Activated CD8-positive, alpha-beta memory T cell treated with anti-CD3 and anti-CD28 coated beads, Interleukin-2, amount 50 U/mL, for 4 hours (primary cell): ENCODE measurements at places on chromosomes 7 and 10.

DNA sequence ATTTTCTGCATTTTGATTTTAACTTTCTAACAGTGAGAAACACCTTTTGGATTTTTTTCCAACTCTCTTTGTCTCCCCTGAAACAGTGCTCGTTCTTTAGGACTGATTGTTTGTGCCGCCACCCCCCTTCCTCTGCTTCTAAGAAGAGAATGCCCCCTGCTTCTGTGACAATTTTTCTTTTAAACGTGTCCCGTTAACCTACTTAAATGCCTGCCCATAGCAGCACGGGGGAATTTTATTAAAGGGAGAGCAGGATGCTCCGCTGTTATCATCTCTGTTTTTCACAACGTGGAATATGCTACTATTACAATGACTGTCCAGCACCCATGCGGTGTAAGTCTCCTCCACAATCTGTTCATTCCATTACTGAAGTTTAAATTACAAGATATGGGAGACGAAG, 67.8 kb downstream of the SVIL start:
- no peak for DNase-seq

- DNase-seq, result no peak
Observed at GRCh38 chr10:30432622-30433305, 1.2 kb upstream of the MAP3K8 start.

- no peak for DNase-seq
Observed at GRCh38 chr10:77698267-77698931, 60.8 kb upstream of the KCNMA1 start.

DNA sequence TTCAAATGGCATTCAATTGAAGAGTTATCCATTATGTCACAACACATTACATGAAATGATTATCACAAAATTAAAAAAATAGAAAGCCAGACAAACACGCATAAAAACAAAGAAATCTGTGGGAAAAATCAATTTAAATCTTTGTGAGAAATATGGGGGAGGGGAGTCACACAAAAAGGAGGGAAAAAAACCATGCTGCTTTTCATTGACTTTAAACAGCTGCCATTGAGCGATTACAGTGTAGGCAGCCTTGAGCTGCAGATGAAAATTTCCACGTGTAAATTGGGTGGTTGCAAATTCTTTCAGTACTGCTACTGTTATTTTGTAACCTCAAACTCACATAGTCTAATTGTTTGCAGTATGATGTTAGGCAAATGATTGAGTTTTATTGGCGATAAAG, 889.9 kb upstream of the PHF14 start:
- DNase-seq, result no peak

- DNase-seq, result no peak
Observed at GRCh38 chr7:23018750-23019149, 4.8 kb upstream of the HYCC1 start.

DNA sequence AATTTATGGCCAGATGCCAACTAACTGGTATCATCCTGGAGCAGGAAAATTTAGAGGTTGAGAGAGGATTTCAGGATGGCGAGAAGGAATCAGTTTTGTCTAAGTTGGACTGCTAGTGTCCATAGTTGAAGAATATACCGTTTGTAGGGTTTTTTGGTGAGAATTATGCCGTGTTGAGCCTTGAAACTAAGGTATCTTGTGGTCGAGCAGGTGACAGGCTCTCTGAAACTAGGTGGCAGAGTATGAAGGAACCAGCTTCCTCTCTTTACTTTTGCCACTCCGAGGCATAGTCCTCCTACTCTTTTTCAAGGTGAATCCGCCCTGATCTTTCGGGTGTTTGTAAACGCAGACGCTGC, 9.7 kb downstream of the MDFIC start:
- peak; percentile 20 for DNase-seq

DNA sequence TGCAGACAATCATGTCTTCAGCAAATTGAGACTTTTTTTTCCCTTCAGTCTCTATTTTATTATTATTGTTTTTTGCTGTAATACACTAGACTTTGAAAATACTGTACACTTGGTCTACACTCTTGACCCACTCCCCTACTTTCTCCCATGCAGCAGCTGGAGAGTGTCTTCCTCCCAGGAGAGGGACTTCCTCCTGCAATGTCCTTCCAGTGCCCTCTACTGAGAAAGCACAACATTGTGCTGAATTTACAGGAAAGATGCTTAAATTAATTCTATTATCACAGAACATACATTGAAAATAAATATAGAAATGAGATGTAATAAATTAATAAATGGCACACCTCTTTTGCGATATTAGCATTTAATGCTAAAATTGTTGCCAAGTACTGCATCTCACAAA, 411.3 kb downstream of the CCSER2 start:
- no peak for DNase-seq

- no peak for DNase-seq
Observed at GRCh38 chr7:47375121-47375938, 206.6 kb downstream of the TNS3 start.
